ENCODE measurements at places on chromosomes 11 and 22. TPM values are rescaled to one million over a fixed set of nuclear protein-coding genes. Genes with fewer than 3 reads are reported as not detected.
A peak's percentile ranks its signal among the peaks of the same experiment; 100 is the strongest.

- H3K27ac ChIP-seq = no peak overlapping the region
- no peak overlapping the region for H3K4me3 ChIP-seq
- no peaks in the 10 kb centered on the region for H3K4me1 ChIP-seq
- no peak for DNase-seq
- no peaks in the 10 kb centered on the region for H3K27me3 ChIP-seq
These were observed 15.0 kb downstream of the SART1 start for GRCh38 chr11:65976216-65977176.

DNA sequence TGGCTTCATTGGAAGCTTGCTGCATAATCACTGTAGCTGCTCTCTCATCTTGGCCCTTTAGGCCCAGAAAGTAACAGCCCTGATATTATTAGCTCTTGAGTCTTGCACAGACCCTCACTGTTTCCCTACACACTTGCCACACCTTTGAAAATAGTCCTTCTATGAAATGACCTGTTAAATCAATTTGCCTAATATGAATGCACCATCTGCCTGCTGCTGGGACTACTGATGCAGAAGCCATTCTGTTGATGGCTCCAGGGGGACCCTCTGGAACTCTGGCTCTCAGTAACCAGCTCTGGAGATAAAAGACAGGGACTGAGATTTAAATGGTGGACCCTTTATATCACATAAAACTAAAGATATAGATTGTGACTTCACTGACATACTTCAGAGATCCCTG, 14.7 kb upstream of the AMPD3 start:
- no peaks in the 10 kb centered on the region for H3K27me3 ChIP-seq
- H3K4me1 ChIP-seq = no peaks in the 10 kb centered on the region
- H3K27ac ChIP-seq = no peak overlapping the region
- no peaks in the 10 kb centered on the region for H3K36me3 ChIP-seq
- no peak overlapping the region for H3K4me3 ChIP-seq
- no peak for DNase-seq

GRCh38 chr22:32692371-32692770, 109.1 kb upstream of the TIMP3 start:
- no peaks in the 10 kb centered on the region for H3K27me3 ChIP-seq
- DNase-seq = no peak

- H3K27me3 ChIP-seq = no peaks in the 10 kb centered on the region
- no peak overlapping the region for H3K27ac ChIP-seq
- H3K36me3 ChIP-seq = no peaks in the 10 kb centered on the region
- no peak overlapping the region for H3K4me3 ChIP-seq
- DNase-seq = no peak
These were observed 76.8 kb downstream of the MORC2 start for GRCh38 chr22:30891781-30892180.

GRCh38 chr11:116275635-116276034, 497.2 kb downstream of the BUD13 start:
- H3K27ac ChIP-seq = no peak overlapping the region
- no peak overlapping the region for H3K4me3 ChIP-seq
- no peak for DNase-seq
- H3K27me3 ChIP-seq = no peaks in the 10 kb centered on the region
- no peaks in the 10 kb centered on the region for H3K36me3 ChIP-seq
- no peaks in the 10 kb centered on the region for H3K4me1 ChIP-seq

DNA sequence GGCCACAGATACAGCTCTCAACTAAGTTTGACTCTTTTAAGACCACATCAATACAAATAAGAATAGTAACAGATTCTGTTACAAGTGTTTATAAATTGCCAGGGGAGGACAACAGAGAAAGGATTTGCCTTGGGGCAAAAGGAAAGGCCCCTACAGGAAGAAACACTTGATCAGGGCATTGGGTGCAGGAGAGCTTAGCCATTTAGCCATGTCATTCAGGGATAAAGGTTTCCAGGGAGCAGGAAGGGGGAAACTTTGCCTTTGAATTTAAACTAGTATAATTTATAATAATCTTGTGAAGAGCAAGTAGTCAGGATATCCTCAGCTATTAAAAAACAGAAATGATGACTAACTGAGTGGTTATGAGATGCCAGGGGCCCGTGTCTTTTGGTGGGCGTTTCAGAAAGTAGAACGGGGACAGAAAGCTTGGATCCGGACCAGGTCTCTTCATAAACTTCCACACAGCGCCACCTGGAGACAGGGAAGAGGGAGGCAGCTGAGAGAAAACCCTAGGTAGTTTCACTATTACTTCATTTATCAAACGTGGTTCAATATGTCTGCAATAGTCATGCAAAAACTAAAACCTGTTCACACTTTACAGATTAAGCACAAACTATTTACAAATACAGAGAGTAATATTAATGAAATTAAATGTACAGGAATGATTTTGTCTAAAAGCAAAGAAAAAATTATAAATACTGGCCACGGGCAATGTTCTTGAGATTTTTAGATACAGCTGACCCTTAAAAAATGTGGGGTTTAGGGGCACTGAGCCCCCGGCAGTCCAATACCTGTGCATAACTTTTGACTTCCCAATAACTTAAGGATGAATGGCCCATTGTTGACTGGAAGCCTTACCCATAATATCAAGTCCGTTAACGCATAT, 11.0 kb upstream of the SLC5A4 start:
- no peak overlapping the region for H3K4me3 ChIP-seq
- H3K27me3 ChIP-seq = no peaks in the 10 kb centered on the region
- H3K36me3 ChIP-seq = no peaks in the 10 kb centered on the region
- H3K27ac ChIP-seq = no peak overlapping the region

DNA sequence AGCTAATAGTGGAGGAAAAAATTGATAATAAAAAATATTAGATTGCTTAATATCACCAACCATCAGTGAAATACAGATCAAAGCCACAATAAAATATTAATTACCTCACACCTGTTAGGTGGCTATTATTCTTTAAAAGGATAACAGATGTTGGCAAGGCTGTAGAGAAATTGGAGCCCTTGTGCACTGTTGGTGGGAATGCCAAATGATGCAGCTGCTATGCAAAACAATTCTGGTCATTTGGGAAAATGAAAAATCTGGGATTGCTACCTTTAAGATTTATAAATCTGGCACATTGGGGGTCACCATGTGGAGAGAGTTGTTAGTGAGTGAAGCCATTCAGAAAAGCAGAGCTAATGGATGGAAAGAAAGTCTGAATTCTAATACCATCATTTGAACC, 143.4 kb downstream of the FCHSD2 start:
- no peaks in the 10 kb centered on the region for H3K4me1 ChIP-seq
- DNase-seq = no peak
- H3K36me3 ChIP-seq = no peaks in the 10 kb centered on the region
- no peak overlapping the region for H3K27ac ChIP-seq
- H3K27me3 ChIP-seq = no peaks in the 10 kb centered on the region

DNA sequence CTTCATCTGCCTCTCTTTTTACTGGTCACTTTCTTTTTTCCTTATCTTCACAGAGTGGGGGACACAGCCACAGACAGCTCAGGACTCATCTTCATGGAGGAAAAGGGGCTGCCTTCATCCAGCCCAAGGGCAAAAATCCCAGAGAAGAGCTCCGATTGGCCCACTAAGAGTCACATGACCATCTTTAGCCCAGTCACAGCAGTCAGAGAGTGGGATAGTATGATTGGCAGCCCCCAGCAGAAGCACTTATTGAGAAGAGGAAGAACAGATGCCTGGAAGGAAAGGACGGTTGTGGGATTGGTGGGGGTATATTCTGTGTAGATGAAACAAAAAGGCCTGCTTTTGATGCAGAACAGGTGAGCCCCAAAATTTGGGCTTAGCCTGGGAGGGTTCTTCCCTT, 77.8 kb downstream of the MN1 start:
- H3K4me1 ChIP-seq = no peaks in the 10 kb centered on the region
- H3K27ac ChIP-seq = no peak overlapping the region
- H3K36me3 ChIP-seq = no peaks in the 10 kb centered on the region

DNA sequence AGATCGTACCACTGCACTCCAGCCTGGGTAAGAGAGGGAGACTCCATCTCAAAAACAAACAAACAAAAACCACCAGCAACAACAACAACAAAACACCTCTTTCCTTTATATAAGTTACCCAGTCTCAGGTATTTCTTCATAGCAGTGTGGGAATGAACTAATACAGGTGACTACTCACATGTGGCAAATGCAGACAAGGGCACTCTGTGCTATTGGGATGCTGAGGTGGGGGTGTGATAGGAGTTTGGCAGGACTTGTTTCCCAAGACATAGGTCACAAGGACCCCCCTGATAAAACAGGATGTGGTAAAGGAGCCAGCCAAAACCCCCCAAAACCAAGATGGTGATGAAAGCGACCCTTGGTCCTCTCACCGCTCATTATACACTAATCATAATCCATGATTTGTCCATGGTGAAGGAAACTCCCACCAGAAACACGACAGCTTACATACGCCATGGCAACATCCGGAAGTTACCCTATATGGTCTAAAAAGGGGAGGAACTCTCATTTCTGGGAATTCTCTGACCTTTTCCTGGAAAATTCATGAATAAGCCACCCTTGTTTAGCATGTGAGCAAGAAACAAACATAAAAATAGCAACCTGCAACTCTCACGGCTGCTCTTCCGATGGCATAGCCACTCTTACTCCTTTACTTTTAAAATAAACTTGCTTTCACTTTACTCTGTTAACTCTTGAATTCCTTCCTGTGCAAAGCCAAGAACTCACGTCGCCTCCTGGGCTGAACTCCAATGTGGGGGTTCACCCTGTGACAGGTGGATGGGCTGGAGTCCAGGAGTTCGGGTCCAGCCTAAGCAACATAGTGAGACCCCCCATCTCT, 18.8 kb upstream of the INCENP start:
- no peaks in the 10 kb centered on the region for H3K27me3 ChIP-seq
- no peaks in the 10 kb centered on the region for H3K36me3 ChIP-seq
- no peaks in the 10 kb centered on the region for H3K4me1 ChIP-seq
- no peak overlapping the region for H3K4me3 ChIP-seq
- peak overlapping the region; percentile 75 for H3K27ac ChIP-seq

DNA sequence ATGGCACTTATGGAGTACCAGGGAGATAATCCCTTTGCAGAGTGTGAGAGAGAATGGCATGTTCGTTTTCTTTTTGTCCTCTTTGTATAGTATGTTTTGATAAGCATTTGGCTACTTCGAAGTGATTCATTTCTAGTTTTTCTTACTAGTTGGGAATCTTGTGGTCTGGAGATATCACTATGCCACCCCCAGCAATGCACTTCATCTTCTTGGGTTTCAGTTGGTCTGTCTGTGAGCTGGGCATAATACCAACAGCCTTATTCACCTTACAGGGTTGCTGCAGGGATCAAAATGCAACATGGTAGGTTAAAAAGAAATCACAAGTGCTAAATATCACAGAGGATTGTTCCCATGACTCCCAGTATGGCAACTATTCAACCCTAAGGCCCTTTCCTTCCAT, 387.8 kb upstream of the CADM1 start:
- H3K36me3 ChIP-seq = no peaks in the 10 kb centered on the region
- no peak overlapping the region for H3K4me3 ChIP-seq
- no peak for DNase-seq
- H3K27ac ChIP-seq = no peak overlapping the region
- no peaks in the 10 kb centered on the region for H3K27me3 ChIP-seq

GRCh38 chr11:86097980-86098379, 29.1 kb upstream of the PICALM start:
- H3K27me3 ChIP-seq = no peaks in the 10 kb centered on the region
- H3K4me3 ChIP-seq = no peak overlapping the region
- peaks cover 9% of the 10 kb centered on the region for H3K4me1 ChIP-seq
- no peak for DNase-seq
- no peaks in the 10 kb centered on the region for H3K36me3 ChIP-seq
- H3K27ac ChIP-seq = no peak overlapping the region

GRCh38 chr22:43826142-43827002, 14.3 kb upstream of the EFCAB6 start:
- no peaks in the 10 kb centered on the region for H3K36me3 ChIP-seq
- H3K4me3 ChIP-seq = no peak overlapping the region
- no peaks in the 10 kb centered on the region for H3K27me3 ChIP-seq
- peaks cover 13% of the 10 kb centered on the region for H3K4me1 ChIP-seq

SAA4 gene
- total RNA-seq = 1,156 TPM

GRCh38 chr11:65856689-65857499, 1.1 kb downstream of the CFL1 start:
- peaks cover 38% of the 10 kb centered on the region for H3K36me3 ChIP-seq
- peaks cover 25% of the 10 kb centered on the region for H3K4me1 ChIP-seq
- H3K27me3 ChIP-seq = no peaks in the 10 kb centered on the region
- H3K4me3 ChIP-seq = peak overlapping the region; percentile 86

DNA sequence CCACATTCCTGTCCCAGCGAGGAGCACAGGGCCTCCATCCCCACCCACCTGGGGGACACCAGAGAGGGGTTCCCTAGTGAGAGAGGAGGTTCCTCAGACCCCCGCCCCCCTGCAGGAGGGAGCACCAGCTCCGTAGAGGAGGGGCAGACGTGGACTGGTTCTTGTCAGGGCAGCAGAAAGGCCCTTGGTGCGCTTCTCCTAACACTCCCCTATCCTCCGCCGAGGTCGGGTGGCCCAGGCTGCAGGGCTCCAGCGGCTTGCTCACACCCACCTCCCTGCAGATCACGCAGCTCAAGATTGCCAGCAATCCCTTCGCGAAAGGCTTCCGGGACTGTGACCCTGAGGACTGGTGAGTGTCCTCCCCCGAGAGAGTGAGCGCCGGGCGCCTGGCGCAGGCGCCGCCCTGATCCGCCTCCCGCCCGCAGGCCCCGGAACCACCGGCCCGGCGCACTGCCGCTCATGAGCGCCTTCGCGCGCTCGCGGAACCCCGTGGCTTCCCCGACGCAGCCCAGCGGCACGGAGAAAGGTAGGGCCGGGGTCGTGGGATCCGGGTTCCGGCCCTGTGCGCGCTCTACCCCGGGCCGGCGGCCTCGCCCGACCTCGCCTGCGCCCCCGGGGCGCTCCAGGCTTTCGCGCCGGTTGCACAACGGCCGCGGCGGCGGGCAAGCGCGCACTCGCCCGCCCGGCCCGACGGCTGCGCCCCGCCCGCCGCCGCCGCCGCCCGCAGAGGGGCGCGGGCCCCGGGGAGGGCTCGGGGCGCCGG, 5.1 kb downstream of the TBX1 start:
- H3K4me1 ChIP-seq = no peaks in the 10 kb centered on the region
- no peak for DNase-seq
- no peak overlapping the region for H3K27ac ChIP-seq
- peaks cover 12% of the 10 kb centered on the region for H3K27me3 ChIP-seq
- H3K36me3 ChIP-seq = no peaks in the 10 kb centered on the region

OR10G7 gene
- not detected for total RNA-seq

GRCh38 chr11:124746621-124747243, 5.3 kb downstream of the VSIG2 start:
- peaks cover 9% of the 10 kb centered on the region for H3K27me3 ChIP-seq
- H3K36me3 ChIP-seq = no peaks in the 10 kb centered on the region
- H3K4me1 ChIP-seq = no peaks in the 10 kb centered on the region
- DNase-seq = peak; percentile 90
- peak overlapping the region; percentile 52 for H3K4me3 ChIP-seq

- no peaks in the 10 kb centered on the region for H3K4me1 ChIP-seq
- H3K27ac ChIP-seq = no peak overlapping the region
- no peaks in the 10 kb centered on the region for H3K36me3 ChIP-seq
- no peak overlapping the region for H3K4me3 ChIP-seq
- DNase-seq = no peak
- H3K27me3 ChIP-seq = no peaks in the 10 kb centered on the region
These were observed 20.0 kb downstream of the FAM83F start for GRCh38 chr22:40014667-40015248.

- peak; percentile 67 for DNase-seq
- no peaks in the 10 kb centered on the region for H3K4me1 ChIP-seq
- H3K4me3 ChIP-seq = peak overlapping the region; percentile 71
- no peak overlapping the region for H3K27ac ChIP-seq
These were observed 673 bp downstream of the CDON start for GRCh38 chr11:126061707-126062678.

USP2 gene
- total RNA-seq = 25.9 TPM

ASCL2 gene
- 0.60 TPM for total RNA-seq

GRCh38 chr11:16632295-16633200, 105.9 kb upstream of the C11orf58 start:
- H3K27ac ChIP-seq = no peak overlapping the region
- no peaks in the 10 kb centered on the region for H3K4me1 ChIP-seq
- DNase-seq = peak; percentile 27
- no peak overlapping the region for H3K4me3 ChIP-seq

- no peaks in the 10 kb centered on the region for H3K27me3 ChIP-seq
- DNase-seq = no peak
- no peak overlapping the region for H3K27ac ChIP-seq
These were observed 20.6 kb upstream of the DAGLA start for GRCh38 chr11:61659413-61660196.
